Dorsolateral prefrontal cortex (tissue), 122 donors: ENCODE measurements at places on chromosomes 2 and 18.

GRCh38 chr2:17136877-17137276 lies 381.4 kb downstream of the RAD51AP2 start:
- DNase-seq = no peak

GRCh38 chr2:140256080-140256479 lies 1475.9 kb upstream of the NXPH2 start:
- DNase-seq = no peak

- DNase-seq = no peak
Measured at GRCh38 chr2:27823569-27823968, 52.0 kb downstream of the MRPL33 start.

- peak; percentile 1 for DNase-seq
Measured at GRCh38 chr18:48813833-48814489, 136.8 kb downstream of the SMAD7 start.

DNA sequence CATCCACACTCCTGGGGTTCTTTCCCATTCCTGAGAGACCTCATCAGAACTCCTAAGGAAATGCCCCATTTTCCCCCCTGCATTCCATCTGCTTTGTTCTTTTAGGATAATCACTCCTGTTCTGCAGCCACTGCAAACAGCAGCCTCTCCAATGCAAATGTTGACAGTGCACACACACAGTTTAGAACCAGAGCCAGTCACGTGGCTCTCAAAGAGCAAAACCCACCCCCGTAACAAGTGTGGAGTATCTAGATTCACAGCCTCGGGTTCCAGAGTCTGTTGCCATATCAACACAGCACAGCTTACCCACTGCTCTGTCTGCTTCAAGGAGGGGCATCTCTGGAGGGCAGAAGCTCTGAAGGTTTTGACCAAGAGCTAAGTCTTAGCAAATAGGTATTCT lies 180.0 kb downstream of the NAPG start:
- DNase-seq = no peak

DNA sequence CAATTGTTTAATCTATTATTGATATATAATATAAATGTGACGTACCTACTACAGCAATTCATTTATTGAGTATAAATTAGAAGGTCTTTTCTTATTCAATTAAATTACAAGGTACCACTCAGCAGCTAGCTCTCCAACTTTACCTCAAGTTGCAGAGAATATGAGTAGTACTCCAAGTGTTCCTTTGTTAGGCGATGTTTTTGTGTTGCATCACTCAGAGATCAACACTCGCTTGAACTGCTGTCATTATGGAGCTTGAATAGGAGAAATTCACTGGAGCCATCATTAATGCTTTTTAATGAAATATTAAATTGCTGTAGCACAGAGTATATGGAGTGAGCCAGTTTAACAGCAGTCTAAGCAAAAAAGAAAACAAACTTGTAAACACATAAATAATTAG lies 320.0 kb downstream of the FSIP2 start:
- no peak for DNase-seq
